Effector CD4-positive, alpha-beta T cell (primary cell): ENCODE measurements at places on chromosomes 5 and 9.

GRCh38 chr5:89055015-89055694 is 172.2 kb upstream of the MEF2C start:
- no peak for DNase-seq

GRCh38 chr9:14661421-14662059 is 31.7 kb downstream of the ZDHHC21 start:
- no peak for DNase-seq

DNA sequence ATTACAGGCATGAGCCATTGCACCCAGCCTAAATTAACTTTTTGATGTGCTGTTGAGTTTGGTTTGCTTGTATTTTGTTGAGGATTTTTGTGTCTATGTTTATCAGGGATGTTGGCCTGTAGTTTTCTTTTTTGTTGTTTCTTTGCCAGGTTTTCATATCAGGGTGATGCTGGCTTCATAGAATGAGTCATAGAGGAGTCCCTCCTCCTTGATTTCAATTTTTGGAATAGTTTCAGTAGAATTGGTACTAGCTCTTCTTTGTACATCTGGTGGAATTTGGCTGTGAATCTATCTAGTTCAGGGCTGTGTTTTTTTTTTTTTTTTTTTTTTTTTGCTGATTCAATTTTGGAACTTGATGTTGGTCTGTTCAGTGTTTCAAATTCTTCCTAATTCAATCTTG is 1164.3 kb upstream of the DMAC1 start:
- DNase-seq = no peak

DNA sequence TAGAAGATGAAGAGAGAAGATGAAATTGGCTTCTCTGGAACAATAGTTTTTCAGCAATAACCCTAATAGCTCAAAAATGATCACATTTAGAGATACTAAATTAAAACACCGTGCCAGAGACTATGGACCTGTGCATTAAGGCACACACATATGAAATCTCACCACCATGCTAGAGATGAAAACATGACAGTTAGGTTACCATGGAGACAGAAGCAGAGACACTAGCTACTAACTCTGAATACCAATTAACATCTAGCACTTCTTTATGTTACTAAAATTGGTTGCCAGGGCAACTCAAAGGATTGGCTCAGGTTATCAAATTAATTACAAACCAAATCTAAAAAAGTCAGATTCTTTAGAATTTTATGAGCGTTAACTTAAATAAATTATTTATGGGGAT is 337.7 kb downstream of the PLK2 start:
- DNase-seq = no peak

GRCh38 chr5:134594797-134595457 is 37.7 kb downstream of the SAR1B start:
- no peak for DNase-seq

DNA sequence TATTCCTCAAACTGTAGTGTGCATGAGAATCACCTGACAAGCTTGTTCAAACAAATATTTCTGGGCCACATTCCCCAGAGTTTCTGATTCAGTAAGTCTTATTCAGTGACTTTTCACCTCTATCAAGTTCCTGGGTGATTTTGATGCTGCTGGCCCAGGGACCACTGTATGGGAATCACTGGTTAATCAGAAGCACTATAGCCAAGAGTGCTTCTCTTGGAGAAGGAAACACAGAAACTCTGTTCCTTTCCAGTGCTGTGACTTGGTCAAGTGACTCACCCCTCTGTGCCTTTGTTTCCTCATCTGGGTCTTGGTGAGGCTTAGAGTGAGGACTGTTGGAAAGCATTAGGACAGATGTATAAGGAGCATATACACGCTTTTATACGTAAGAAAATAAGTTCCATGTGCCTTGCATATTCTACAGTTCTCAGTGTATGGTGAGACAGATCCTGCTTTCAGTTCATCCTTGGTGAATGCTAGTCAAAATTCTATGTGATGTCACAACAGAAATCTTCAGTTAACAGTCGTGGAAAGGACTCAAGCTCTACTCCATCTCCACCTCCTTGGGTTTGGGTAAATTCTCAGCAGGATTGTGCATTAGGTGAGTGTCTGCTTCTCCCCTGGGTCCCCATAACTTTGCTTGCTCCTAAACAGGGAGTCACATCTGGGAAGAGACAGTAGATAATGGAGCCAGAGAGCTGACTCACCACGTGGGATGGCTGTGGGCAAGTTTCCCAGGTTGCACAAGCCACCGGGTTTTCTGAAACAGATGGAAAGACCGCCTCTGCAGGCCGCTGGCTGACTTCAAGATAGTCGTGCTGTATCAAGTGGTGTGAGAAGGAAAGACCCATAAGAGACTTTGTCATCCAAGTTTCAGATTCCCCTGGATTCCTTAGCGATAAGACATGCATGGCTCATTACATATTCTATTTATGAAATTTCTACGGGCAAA is 117.0 kb downstream of the NXNL2 start:
- no peak for DNase-seq

DNA sequence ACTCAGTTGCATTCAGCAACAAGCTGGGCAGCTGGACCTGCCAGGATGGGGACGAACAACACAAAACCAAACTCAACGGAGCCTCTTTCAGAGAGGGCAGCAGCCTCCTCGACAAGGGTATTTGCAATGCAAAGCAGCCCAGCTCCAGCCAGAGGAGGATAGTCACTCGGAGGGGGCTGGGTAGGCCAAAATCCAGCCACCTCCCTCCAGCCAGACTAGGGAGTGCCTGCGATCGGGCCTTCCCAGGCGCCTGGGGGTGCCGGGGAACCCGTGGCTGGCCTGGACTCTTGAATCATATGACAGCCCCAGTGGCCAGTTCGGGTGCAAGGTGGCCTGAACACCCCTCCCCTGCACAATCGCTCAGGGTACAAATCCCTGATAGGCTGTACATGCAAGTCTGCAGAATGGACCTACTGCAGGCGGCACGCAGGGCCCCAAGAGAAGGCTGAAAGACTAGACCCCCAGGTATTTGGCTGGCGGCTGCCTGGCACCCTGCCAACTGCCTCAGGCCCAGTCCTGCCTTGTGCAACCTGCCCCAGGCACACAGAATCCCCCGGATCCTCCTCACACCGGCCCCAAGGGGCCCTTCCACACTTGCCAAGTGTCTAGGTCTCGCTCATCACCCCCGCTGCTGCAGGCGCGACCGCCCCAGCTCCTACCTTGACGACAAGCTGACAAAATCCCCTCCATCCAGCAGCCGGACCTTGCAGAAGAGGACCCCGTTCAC is 1.3 kb downstream of the EEIG1 start:
- no peak for DNase-seq

DNA sequence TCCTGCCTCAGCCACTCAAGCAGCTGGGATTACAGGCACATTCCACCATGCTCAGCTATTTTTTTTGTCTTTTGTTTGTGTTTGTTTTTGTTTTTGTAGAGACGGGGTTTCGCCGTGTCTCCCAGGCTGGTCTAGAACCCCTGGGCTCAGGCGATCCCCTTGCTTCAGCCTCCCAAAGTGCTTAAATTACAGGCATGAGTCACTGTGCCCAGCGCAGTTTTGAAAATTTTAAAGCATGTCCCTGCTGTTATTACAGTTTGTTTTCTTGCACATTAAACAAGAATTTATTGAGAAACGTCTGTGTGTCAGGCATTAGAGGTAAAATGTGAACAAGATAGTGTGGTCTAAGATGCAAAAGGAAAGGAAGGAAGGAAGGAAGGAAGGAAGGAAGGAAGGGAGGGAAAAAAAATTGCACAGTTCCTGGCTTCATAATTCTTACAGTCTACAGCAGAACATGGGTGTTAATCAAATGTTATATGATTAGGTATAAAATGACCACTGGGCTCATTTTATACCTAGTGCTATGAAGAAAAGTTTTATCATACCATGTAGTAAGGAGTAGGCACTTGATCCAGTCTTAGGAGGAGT is 205.4 kb downstream of the SNX18 start:
- DNase-seq = no peak

- no peak for DNase-seq
These were observed 573.9 kb downstream of the KIF4B start for GRCh38 chr5:155587458-155587857.

DNA sequence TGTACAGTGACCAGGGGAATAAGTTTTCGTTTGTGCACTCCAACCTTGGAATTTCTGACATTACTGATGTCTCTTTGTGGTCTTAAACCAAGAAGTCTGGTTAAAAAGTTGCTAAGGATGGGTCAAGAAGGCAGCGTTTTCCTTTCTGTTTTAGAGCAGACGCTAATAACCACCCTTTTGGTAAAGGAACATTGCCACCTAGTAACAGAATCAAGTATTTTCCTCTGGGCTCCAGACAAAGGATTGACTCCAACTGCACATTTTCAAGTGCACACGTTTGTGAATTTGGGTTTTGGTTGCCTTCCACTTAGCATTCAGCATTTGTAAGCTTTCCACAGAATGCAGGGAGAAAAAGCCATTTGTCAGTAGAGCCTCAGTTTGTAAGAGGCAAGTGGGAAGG is 22.2 kb upstream of the CEP78 start:
- no peak for DNase-seq

GRCh38 chr9:113475992-113476391 is 12.5 kb downstream of the RGS3 start:
- DNase-seq = no peak

DNA sequence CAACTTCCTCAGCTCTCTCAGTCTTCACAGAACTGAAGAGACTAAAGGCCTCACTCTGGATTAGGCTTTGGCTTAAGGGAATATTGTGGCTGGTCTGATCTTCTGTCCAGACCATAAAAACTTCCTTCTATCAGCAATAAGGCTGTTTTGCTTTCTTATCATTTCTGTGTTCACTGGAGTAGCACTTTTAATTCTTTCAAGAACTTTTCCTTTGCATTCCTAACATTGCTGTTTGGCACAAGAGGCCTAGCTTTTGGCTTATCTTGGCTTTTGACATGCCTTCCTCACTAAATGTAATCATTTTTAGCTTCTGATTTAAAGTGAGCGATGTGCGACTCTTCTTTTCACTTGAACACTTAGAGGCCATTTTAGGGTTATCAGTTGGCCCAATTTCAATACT is 88.7 kb upstream of the ACOT12 start:
- no peak for DNase-seq

- DNase-seq = no peak
These were observed 202.7 kb downstream of the FAM114A2 start for GRCh38 chr5:153835891-153836515.

- DNase-seq = no peak
These were observed 570.6 kb upstream of the ZNF608 start for GRCh38 chr5:125316915-125317535.

DNA sequence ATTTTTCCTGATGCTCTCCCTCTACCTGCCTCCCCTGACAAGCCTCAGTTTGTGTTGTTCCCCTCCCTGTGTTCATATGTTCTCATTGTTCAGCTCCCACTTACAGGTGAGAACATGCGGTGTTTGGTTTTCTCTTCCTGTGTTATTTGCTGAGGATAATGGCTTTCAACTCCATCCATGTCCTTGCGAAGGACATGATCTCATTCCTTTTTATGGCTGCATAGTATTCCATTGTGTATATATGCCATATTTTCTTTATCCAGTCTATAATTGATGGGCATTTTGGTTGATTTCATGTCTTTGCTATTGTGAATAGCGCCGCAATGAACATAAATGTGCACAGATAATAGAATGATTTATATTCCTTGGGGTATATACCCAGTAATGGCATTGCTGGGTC is 77.5 kb upstream of the FAM170A start:
- DNase-seq = no peak

DNA sequence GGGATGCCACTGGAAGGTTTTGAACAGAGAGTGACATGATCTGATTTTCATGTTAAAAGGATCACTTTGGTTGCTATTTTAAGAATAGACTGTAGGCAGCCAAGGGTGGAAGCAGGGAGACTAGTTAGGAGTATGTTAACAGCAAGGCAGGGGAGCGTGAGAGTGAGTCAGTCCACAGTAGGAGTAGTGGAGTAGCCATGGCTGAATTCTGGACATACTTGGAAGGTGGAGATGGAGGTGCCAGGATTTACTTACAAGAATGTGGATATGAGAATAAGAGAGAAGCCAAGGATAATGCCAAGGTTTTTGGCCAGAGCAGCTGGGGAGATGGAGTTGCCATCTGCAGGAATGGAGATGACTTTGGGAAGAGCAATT is 118.8 kb downstream of the GALNT10 start:
- DNase-seq = no peak

DNA sequence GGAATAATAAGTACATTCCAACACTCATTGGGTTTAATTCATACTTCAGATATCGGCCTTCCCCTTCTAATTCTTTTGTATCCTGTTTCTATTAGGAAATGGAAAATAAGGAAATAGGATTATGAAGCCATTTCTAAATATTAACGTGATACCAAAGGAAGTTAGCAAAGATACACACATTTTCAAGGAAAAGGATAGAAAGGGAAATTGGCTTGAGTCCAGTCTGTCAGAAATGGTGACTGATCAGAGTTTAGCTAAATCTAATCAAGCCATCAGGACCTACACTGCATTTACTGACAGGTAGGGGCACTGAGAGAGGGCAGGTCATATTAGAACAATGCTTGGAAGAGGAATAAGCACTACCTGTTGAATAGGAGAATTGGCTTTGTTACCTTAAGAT is 3.1 kb downstream of the TRPM3 start:
- DNase-seq = no peak

- DNase-seq = no peak
These were observed 291.5 kb downstream of the ZSWIM6 start for GRCh38 chr5:61623401-61624069.

DNA sequence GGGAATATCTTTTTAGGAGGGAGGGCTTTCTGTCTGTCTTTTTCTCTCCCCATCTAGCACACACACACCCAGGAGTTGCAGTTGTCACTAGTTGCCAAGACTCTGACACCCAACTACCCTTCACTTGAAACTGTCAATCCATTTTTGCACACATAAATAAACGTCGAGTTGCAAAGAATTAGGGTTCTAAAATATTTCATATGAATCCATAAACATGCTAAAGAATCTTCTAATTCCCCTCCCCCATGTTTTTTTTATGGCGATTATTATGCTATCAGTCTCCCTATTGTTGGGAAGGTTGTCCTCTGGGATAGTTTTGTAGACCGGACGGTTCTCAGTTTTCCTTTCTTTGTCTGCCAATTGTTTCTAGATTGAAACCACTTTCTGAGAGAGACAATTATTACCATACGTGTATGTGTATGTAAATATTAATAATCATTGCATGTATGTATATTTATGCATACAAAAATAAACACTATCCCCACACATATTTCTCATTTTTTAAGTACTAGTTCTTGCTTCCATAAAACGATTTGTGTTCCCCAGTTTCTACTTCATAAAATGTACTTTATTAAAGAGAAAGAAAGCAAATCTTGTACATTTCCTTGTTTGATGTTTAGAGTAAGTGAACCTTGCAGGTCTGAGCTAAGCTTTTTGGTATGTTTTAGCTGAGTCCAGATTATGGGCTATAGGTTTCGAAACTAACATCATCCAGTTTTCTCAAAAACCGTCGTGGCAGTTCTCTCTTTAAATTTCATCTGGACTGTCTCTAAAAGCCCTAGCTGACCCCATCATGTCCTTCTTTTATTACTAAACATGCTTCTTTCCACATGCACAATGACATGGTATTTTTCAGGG is 165.0 kb upstream of the MPDZ start:
- DNase-seq = no peak

- no peak for DNase-seq
These were observed 28.4 kb downstream of the SV2C start for GRCh38 chr5:76111477-76112174.
